ENCODE measurements at places on chromosomes 12 and 14.
A peak's percentile ranks its signal among the peaks of the same experiment; 100 is the strongest.

DNA sequence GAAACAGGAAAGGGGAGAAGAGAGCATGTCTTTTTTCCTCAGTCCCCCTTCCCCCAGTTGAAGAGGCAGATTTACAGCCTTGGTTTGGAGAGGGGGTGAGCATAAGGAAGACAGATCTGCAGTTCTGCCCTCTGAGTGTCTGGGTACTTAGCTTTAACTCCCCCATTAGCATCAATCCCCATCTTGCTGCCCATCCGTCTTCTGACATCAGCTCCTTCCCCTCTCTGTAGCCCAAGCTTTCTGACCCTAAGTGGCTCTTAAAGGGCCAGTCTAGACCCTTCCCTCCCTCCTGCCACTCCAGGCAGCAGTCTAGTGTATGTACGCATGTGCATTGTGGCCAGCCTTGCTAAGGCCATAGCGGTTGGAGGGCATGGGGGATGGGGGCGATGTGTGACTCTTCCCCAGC is 7.3 kb downstream of the GPR84 start:
- no peak for DNase-seq

- DNase-seq, result no peak
Measured at GRCh38 chr14:89432226-89432625, 15.2 kb upstream of the FOXN3 start.

GRCh38 chr14:23025151-23025814 is 9.4 kb downstream of the PSMB5 start:
- no peak for DNase-seq

GRCh38 chr12:93855261-93855660 is 178.1 kb downstream of the CRADD start:
- DNase-seq, result no peak

GRCh38 chr14:42563313-42563712 is 956.6 kb downstream of the LRFN5 start:
- no peak for DNase-seq

DNA sequence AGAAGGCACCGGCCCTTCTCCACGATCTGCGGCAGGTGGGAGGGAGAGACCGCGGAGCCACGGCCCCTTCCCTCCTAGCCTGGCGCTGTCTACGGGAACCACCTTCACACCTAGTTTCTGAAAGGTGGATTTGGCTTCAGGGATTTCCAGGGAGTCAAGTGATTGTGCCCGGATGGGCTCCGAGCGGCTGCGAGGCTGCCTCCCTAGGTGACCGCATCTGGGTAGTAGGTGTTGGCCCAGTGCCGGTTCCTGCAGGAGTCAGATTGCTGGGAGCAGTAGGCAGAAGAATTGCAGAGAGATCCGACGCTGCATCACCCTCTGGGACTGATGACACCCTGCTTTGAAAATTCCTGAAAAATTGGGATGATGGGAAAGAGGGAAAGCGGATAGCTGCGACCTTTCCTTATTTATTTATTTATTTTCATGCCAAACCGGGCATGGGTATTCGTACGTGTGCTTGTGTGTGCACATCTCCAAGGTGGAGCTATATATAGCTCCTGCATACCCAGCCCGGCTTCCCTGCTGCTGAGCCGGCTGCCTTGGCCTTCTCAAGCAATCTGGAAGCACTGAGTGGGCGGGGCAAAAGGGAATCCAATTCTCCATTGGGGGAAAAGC is 1.1 kb downstream of the CNTN1 start:
- DNase-seq, result no peak

GRCh38 chr14:23577710-23578392 is 739 bp downstream of the JPH4 start:
- DNase-seq, result no peak

- DNase-seq, result no peak
Measured at GRCh38 chr14:35949920-35950513, 123.9 kb downstream of the BRMS1L start.

GRCh38 chr14:61355892-61356325 is 34.5 kb downstream of the PRKCH start:
- no peak for DNase-seq

DNA sequence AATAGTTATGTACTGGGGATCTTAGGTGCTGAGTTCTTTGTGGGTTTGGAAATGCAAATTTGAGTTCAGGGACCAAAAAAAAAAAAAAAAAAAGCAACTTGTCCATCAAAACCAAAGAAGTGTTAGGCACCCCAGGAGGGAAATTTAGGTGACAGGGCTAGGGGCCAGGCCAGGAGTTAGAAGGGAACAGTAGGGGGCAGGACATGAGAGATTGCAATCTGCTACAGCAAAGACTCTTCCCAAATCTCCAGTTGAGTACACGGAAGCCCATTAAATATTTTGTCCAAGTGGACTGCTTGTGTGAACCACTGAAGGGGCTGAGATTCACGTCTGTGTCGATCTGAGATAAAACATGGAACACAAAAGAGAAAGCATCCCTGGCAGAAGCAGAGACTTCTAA is 52.8 kb downstream of the TSPAN19 start:
- DNase-seq, result no peak

DNA sequence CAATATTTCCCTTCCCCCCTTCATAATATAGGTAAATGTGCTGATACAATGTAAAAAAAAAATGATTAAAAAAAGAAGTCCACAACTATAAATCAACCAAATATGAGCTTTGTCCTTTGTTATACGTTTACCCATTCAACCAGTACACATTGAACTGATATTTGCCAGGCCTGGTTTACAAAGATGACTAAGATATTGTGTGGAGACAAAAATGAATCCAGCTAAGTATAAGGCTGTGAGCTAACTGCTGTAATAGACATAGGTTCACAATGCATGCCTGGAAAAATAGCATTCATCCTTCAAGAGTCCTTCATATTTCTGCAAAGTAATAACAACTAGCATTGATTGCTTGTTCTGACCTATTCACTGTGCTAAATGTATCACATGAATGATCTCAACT is 6.9 kb downstream of the C12orf56 start:
- no peak for DNase-seq

GRCh38 chr12:67035121-67035520 is 234.0 kb upstream of the CAND1 start:
- DNase-seq, result no peak

GRCh38 chr12:2283480-2283879 is 230.7 kb downstream of the CACNA1C start:
- no peak for DNase-seq

DNA sequence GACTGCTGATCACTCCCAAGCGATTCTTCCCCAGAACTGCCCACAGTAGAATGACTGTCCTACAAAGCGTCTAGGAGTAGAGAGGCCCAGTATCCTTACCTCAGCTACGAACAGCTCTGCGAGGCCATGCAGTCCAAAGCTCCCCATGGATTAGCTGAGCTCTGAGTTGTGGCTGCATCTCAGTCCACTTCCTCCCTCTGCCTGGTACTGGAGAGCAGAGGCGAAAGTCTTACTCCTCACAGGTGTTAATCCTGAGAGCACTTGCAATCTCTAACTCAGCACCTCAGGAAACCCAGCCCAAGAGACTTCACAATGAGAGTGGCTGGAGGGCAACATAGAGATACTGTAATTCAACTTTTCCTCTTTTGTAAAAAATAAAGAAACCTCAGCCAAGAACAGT is 493.1 kb downstream of the BCAT1 start:
- DNase-seq, result no peak

DNA sequence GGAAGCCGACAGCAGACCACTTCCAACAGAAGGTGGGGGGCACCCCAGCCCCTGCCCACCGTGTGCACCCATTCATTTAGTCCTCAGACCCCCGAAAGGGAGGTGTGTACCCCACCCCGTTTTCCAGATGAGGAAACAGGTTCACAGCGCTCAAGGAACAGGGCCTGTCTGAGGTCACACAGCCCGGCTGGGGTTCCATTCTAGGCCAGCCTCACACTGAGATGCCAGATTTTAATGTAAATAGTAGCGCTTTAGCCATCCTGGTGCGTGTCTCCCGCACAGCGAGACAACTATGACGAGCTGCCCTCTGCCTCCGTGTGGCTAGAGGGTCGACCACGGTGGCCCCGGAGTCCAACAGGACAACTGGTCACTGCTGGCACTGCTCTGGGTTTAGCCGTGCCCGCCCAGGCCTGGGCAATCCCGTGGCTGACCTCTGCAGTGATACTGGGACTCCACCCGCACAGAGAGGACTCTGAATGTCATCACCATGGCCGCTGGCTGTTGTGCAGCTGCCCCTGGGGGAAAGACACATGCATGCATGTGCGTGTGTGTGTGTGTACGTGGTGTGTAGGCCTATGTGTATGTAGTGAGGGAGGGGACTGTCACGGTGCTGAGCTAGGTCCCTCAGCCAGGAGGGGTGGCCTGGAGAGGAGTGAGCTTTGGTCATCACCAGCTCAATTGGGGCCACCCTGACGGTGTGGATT is 31.6 kb downstream of the BEGAIN start:
- no peak for DNase-seq

DNA sequence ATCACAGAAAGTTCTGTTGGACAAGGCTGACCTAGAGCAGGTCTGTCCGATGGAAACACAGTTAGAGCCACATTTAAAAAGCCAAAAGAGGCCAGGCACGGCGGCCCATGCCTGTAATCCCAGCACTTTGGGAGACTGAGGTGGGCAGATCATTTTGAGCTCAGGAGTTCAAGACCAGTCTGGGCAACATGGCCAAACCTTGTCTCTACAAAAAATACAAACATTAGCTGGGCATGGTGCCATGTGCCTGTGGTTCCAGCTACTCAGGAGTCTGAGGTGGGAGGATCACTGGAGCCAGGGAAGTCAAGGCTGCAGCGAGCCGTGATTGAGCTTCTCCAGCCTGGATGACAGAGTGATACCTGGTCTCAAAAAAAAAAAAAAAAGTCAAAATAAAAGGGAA is 14.9 kb downstream of the UBE3B start:
- DNase-seq, result no peak

- DNase-seq, result no peak
Measured at GRCh38 chr12:130792821-130793553, 46.1 kb downstream of the STX2 start.

GRCh38 chr14:60848066-60848465 is 113.5 kb downstream of the MNAT1 start:
- DNase-seq, result no peak

- DNase-seq, result no peak
Measured at GRCh38 chr12:8594072-8594471, 18.6 kb downstream of the AICDA start.

GRCh38 chr12:52585066-52585465 is 11.4 kb upstream of the KRT74 start:
- no peak for DNase-seq

DNA sequence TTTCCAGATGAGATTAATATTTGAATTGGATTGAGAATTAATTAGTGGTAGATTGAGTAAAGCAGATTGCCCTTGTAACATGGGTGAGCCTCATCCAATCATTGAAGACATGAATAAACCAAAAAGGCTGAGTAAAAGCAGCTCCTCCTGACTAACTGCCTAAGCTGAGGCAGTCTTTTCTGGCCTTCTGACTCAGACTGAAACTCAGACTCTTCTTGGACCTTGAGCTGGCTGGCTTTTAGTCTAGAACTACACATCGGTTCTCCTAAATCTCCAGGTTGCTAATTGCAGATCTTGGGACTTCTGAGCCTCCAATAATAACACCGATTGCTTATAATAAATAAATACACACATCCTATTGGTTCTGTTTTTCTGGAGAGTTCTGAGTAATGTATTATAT is 24.0 kb downstream of the FKBP11 start:
- no peak for DNase-seq

- peak; percentile 20 for DNase-seq
Measured at GRCh38 chr12:9049520-9050133, 60.3 kb downstream of the KLRG1 start.

- DNase-seq, result no peak
Measured at GRCh38 chr12:71220260-71220659, 62.5 kb upstream of the TSPAN8 start.

GRCh38 chr12:52245962-52246569 is 13.0 kb downstream of the KRT7 start:
- no peak for DNase-seq

DNA sequence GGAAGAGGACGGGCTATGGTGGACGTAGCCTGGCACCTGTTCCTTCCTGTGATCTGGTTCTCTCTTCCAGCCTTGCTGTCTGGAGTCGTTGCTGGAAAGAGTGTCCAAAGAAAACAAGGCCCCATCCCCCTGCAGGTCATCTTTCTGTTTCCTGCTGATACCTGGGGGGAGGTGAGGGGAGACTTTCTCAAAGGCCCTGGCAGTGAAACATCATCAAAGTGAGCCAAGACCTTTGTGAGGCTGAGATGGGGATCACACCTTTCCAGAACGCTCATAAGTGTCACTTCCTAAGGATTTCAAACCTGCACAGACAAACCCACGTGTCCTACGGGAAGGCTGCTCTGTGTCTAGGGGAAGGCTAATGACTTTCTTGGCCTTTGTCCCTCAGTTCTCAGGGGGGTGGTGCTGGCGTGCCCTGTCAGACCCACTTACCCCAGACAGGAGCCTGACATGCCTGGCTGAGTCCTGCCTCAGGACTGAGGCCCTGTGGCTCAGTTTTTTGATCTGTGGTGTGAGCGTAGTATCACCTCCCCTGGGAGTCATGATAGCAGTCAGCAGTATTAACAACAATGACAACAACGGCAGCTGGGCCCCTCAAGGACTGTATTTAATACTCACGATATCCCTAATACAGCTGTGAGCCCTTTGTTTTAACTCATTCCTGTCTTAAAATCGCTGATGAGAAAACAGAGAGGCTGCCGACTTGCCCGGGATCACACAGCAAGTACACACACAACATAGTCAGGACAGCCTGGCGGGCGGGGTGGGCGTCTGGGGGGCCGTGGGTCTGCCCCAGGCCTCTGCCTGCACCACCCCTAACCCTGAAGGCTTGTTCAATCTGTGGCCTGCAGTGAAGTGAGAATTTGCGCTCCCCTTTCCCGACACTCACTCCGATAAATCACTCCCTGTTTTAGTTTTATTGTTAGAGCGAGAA is 235.2 kb downstream of the SLC41A2 start:
- no peak for DNase-seq

DNA sequence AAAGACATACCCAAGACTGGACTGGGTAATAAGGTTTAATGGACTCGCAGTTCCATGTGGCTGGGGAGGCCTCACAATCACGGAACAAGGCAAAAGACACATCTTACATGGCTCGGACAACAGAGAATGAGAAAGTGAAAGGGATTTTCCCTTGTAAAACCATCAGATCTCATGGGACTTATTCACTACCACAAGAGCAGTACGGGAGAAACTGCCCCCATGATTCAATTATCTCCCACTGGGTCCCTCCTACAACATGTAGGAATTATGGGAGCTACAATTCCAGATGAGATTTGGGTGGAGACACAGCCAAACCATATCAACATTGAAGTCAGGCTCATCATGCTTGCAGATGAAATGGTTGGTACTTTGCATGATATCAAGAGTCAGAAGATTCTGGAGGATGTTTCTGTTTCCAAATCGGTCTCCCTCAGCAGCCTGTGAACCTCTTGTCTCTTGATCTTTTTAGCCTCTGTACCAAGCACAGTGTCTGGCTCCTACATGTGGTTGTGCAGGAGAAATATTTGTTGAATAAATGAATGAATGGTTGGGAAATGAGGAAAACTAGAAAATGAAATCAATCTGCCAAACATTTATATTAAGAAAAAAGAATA is 98.6 kb downstream of the VRK1 start:
- DNase-seq, result no peak

All from smooth muscle cell of the brain vasculature (primary cell).